IPS DF 19.7 (cell line): ENCODE measurements at places on chromosomes 1 and 21.

GRCh38 chr21:37751268-37751975 is 164.8 kb downstream of the KCNJ6 start:
- DNase-seq, result no peak

- DNase-seq, result no peak
Observed at GRCh38 chr1:90862782-90863181, 145.7 kb upstream of the BARHL2 start.

DNA sequence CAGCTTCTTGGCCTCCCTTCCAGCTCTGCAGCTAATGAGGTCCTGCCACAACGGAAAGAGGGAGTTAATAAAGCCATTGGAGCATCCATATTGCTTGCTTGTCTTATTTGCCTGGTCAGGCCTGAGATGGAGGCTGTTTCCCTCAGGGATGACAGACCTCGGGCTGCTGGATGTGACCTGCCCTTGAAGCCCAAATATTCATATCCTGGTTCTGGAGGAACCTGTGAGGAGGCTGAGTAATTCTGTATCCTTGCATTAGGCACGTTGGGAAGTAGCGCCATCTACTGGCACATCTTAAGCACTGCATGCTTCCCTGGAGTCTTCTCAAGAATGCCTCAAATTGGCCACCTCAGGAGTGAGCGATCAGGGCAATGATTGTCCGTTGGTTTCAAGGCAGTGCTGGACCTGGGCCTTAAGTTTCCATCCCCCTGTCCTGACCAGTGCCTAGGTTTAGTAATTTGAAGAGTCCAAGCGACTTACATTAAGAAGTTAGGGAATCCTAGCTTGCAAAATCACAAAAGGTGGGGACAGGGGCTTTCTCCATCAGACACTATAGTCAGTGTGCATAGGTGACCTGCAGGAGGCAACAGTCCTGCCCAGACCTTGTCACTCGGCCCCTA is 13.8 kb upstream of the NASP start:
- DNase-seq, result no peak

- DNase-seq, result no peak
Observed at GRCh38 chr1:246793356-246793896, 69.2 kb downstream of the SCCPDH start.

DNA sequence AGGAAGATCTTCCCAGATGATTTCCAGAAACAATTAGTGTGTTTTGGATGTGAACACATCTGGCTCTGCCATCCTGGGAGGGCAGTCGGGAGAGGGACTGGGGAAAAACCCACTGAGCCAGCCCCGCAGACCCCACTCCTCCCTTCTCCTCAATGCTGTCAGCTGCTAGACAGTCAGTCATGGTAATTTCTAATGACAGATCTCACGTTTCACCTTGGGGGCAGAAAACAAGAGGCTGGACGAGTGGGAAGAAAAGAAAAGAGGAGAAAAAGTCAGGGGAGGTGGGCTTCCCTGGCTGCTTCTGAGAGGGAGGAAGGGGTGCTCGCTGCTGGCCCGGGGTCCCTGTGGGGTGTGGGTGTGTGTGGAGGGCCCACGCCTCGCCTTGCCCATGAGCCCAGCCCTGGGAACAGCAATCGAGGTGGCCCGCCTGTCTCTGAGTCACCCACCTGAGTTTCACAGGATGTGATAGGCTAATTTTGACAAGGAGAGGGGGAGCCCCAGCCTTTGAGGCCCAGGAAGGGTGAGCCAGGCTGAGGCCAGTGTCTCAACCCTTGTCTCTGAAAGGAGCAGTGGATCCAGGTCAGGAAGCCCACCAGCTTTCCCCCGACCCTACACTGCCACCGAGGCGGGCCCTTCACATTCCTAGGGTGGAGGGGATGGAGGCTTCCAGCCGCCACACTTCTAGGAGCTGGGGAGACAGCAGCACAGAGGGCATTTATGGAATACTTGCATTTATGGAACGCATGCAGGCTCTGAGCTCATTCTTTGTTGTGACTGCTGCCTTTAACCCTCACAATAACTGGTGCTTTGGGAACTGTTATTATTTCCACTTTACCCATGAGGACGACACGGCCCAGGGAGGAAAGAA is 49.1 kb upstream of the IFNLR1 start:
- no peak for DNase-seq

DNA sequence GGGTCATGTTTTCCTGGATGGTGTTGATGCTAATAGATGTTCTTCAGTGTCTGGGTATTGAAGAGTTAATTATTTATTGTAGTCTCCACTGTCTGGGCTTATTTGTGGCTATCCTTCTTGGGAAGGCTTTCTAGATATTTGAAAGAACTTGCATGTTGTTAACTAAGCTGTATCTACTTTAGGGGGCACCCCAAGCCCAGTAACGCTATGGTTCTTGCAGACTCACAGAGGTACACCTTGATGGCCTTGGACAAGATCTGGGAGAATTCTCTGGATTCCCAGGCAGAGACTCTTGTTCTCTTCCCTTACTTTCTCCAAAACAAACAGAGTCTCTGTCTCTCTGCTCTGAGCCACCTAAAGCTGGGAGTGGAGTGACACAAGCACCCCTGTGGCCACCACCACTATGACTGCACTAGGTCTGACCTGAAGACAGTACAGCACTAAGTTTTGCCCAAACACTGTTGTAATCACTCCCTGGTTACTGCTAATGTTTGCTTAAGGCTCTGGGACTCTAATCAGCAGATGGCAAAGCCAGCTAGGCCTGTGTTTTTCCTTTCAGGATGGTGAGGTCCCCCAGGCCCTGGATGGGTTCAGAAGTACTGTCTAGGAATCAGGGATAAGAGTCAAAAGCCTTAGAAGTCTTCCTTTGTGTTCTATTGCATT is 76.5 kb upstream of the C1orf21 start:
- DNase-seq, result no peak

DNA sequence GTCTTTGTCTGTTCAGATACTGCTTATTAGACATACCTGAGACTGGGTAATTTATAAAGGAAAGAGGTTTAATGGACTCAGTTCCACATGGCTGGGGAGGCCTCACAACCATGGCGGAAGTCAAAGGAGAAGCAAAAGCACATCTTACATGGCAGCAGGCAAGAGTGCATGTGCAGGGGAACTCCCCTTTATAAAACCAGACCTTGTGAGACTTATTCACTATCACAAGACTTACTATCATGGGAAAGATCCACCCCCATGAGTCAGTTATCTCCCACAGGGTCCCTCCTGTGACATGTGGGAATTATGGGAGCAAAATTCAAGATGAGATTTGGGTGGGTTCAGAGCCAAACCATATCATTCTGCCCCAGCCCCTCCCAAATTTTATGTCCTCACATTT is 7.1 kb upstream of the PSMA5 start:
- no peak for DNase-seq

DNA sequence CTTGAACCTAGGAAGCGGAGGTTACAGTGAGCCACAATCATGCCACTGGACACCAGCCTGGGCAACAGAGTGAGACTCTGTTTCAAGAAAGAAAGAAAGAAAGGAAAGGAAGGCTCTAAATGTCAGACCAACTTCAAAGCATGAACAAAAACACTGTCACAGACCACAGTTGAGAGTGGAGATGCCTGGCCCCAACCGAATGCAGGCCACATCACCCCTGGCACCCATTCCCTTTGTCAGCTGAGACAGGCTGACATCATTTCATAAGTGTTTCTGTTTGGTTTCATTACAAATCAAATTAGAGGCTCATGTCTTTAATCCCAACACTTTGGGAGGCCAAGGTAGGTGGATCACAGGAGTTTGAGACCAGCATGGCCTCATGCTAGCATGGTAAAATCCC is 28.6 kb upstream of the NADK start:
- no peak for DNase-seq

DNA sequence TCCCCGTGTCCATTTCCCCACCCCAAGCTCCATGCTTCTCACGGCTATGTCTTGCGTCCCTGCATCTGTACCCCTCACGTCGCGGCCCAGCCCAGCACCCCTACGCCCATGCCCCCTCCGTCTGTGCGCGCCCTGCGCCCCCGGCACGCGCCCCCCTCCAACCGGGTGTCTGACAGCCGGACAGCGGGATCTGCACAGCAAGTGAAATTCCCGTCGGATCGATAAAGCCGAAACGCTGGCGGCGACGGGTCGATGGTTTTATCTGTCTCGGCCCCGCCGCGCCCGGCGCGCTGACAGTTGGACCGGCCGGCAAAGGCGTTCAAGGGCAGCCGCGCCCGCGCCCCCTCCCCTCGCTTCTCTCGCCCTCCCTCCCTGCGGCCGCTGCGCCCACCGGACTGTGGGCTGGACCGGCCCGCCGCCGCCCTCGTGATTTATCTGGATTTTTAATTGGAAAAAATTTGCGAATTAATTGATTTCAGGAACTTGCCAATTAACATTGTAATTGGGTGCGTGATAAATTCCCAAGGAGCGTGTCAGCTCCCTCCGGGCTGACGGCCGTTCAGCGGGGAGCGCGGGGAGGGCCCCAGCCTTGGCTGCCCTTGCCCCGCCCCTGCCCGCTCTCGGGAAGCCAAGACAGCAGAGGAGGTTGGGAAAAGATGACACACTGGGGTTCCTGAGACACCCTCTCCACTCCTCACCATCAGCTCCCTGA is 57.1 kb downstream of the TMEM53 start:
- no peak for DNase-seq

GRCh38 chr1:209896346-209896745 is 41.7 kb upstream of the SYT14 start:
- no peak for DNase-seq

DNA sequence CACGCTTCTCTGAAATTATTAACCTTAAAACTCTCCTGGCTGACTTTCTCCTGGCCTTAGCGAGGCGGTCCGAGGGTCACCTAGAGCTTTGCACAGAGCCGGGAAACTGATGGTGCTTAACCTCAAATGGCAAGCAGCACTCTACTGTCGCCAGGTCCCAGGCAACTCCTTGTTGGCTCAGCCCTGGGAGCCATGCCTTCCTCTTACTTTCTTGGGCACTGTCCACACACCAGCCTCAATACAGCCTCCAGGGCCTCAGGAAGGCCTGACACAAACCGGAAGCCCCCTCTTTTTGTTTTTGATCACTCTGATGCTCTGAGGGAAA is 3.8 kb downstream of the TRABD2B start:
- DNase-seq, result no peak

DNA sequence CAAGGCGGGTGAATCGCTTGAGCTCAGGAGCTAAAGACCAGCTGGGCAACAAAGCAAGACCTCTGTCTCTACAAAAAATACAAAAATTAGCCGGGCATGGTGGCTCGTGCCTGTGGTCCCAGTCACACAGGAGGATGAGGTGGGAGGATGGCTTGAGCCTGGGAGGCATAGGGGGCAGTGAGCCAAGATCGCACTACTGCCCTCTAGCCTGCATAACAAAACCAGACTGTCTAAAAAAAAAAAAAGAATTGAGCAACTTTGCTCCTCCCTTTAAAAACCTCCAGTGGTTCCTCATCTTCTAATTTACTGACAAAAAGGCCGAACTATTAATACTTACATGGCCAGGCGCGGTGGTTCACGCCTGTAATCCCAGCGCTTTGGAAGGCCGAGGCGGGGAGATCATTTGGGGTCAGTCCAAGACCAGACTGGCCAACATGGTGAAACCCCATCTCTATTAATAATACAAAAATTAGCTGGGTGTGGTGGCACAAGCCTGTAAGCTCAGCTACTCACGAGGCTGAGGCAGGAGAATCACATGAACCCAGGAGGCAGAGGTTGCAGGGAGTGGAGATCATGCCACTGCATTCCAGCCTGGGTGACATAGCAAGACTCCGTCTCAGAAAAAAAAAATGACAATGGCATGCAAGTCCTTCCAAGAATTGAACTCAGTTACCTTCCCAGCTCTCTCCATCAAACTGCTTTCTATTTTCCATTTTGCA is 4.4 kb downstream of the ACBD3 start:
- no peak for DNase-seq

GRCh38 chr1:58718435-58718834 is 18.6 kb upstream of the MYSM1 start:
- no peak for DNase-seq

DNA sequence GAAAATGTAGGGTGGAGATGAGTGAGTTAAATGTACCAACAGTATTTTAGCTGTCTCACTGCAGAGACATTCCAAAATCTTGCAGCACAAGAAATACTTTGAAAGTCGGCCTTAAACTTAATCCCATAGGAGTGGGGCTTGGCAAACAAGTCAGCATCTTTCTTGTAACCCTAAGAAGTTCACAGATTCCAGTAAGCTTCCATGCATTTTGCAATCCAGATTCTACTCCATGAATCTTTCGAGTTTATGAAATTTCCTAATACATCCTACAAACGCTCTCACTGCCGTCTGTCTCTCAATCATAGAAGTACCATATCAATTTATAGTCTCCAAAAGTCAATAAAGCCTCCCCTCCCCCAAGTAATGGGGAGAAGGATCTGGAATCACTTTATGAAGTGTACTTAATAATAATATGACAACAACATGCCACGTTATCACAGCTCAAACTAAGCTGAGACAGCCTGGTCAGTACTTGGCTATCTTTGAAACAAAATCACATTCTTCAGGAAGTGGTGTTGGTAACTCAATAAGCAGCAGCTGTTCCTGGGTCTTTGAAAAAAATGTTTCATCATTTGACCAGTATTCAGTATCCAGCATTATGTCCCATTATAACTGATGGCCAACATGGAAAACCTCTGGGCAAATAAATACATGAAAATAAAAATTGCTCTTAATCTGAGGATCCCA is 317.4 kb upstream of the RUNX1 start:
- DNase-seq, result no peak

- no peak for DNase-seq
Observed at GRCh38 chr1:177629526-177629925, 340.3 kb downstream of the SEC16B start.

DNA sequence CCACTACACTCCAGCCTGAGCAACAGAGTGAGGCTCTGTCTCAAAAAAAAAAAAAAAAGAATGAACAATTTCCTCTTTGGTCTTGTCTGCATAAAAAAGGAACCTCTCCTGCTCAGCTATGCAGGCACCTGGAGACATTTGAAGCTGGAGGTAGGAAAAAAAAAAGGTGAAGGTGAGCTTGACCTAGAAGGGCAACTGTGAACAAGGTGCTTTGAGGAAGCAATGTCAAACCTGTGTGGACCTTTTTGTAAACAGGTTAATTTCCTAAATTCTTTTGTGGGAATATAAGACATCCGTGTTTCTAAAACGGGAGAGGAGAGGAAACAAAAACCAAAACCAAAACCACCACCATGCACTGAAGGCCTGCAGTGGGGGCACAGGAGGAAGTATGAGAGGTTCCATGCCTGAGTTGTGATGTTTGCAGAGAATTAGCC is 77.5 kb downstream of the SLC45A1 start:
- DNase-seq, result no peak

- DNase-seq, result no peak
Observed at GRCh38 chr1:232820431-232820830, 15.2 kb downstream of the MAP10 start.

DNA sequence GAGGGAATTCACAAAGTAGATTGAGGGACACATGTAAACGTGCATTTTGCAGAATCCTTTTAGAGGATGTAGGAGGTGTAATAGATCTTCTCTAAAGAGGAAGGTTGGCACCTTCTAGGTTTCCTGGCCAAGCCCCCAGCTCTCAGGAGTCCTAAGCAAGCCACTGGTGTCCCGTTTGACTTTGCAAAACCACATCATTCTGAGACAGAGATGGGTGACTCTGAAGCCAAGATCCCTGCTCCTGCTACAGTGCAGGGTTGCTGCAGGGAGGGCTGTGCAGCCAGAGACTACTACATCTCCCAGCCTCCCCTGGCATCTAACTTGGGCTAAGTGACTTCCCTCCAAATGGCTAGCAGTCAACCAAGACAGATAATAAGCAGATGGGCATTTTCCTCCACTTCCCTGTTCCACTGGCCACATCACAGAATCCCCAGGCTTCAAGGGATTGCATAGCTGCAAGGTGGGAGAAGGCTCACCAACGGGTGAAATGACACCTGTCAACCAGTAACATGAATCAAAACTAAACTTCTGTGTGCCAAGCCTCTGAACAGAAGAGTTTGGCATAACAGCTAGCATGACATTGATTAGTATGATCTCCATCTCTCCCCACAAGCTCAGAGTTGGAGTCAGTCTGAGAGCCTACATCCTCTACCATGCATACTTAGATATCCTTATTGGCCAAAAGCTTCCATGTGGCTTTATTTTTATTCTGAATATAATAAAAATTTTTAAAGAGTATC is 129.6 kb upstream of the COA6 start:
- DNase-seq, result no peak
